ENCODE measurements at places on chromosomes 1 and 21. TPM values are rescaled to one million over a fixed set of nuclear protein-coding genes. Genes with fewer than 3 reads are reported as not detected.
A peak's percentile ranks its signal among the peaks of the same experiment; 100 is the strongest.

Gene CDCP2
- total RNA-seq = not detected

DNA sequence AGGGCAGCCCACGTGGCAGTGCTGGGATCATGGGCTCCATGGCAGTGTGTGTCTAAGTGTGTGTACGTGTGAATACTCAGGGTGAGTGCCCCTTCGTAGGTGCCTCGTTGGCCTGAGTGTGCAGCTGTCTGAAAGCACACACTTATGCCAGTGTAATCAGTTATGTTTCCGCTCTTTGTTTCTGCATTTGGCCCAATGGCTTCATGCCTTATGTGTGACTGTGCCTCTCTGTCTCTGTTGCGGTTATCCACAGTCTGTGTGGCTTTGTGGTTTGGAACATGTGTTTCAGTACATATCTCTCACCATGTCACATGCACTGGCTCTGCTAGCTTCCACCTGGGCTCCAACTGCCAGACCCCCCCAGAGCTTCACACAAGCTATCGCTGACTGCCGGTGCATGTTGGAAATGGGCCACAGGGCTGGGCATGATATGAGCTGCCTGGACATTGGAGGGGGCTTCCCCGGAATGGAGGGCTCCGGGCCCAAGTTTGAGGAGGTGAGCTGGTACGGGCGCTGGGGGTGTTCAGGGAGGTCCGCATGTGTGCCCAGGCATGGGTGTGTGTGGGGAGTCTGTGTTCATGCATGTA is 70.3 kb upstream of the TINAGL1 start:
- H3K36me3 ChIP-seq = no peaks in the 10 kb centered on the region
- H3K27me3 ChIP-seq = peaks cover 16% of the 10 kb centered on the region
- no peak for DNase-seq
- H3K4me3 ChIP-seq = no peak overlapping the region
- no peak overlapping the region for H3K27ac ChIP-seq

DNA sequence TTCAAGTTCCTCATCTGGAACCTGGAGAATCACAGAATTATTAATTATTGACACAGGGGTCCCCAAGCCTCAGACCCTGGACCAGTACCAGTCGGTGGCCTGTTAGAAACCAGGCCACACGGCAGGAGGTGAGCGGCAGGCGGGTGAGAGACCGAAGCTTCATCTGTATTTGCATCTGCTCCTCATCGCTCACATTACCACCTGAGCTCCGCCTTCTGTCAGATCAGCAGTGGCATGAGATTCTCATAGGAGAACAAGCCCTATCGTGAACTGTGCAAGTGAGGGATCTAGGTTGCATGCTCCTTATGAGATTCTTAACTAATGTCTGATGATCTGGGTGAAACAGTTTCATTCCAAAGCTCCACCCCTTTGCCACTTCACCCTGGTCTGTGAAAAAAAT is 125.9 kb downstream of the C1orf21 start:
- H3K27me3 ChIP-seq = no peaks in the 10 kb centered on the region
- peaks cover 27% of the 10 kb centered on the region for H3K4me1 ChIP-seq
- H3K27ac ChIP-seq = no peak overlapping the region

Gene CD1E
- total RNA-seq = 2.6 TPM

DNA sequence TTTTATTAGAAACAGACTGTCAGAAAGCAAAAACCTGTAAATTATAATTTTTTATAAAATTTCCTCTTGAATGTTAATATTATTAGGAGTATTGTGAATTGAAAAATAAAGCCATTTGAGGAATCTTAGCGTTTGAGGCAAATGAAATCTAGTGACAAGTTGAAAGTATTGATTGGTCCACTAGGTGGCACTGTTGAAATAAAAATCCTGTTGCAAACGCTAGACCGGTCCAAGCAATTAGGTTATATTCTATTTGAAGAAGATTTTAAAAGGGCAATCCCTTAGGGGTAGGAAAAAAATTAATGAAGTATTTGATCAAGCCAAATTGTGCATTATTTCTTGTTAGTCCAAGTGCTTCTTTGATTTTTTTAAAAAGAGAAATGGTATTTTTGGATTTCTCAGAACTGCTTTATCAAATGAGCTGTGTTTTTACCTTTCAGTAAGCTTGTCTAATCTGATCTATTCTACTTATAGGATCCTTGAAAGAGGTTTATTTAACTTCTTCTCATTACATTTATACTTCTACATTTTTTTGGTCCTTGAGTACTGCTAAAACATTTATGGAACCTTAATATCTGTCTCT is 57.7 kb downstream of the ATG4C start:
- no peak overlapping the region for H3K4me3 ChIP-seq
- DNase-seq = no peak
- peaks cover 11% of the 10 kb centered on the region for H3K36me3 ChIP-seq
- H3K27ac ChIP-seq = no peak overlapping the region
- H3K4me1 ChIP-seq = no peaks in the 10 kb centered on the region
- H3K27me3 ChIP-seq = no peaks in the 10 kb centered on the region

Gene MARK1
- total RNA-seq = 2.4 TPM

Gene HSD3B1
- not detected for total RNA-seq

DNA sequence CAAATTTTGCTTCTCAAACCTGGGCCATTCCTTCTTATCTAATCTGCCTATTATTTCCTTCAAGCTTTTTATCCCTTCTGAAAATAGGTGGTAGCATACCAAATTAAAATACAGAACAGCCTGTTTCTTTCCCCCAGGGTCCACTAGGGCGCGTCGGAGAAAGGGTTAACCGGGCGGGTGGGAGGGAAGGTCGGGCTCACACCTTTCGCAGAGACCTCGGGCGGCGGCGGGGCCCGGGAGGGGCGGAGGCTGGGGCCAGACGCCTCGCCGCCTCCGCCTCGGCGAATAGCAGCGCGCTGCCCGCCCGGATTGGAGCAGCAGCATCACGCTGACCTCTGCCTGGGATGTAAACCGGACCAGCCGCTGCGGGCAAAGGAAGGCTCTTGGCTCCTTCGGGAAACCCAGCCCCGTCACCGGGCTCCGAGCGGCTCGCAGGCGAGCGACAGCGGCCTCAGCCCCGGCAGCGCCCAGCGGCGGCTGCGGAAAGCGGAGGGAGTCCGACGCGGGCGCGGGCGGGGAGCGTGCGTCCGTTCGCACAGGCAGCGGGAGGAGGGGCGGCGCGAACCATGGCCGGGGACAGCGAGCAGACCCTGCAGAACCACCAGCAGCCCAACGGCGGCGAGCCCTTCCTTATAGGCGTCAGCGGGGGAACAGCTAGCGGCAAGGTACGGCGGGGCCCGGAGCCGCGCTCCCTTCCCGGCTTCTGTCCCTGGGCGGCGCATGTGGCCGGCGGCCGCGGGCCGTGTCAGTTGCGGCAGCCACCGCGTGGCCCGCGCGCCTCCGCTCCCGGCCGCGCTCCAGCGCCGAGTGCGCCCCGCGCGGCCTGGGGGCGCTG is at the start of gene UCK2:
Gene UCK2 (plus strand): TSS at position 347 of the 835 bp plus-strand sequence. CDS start 220 bp downstream, at position 567.
- no peaks in the 10 kb centered on the region for H3K36me3 ChIP-seq
- no peaks in the 10 kb centered on the region for H3K27me3 ChIP-seq
- peaks cover 19% of the 10 kb centered on the region for H3K4me1 ChIP-seq
- peak; percentile 81 for DNase-seq
- H3K27ac ChIP-seq = peak within 1 kb of the TSS; percentile 84

Gene GALE
- 49.8 TPM for total RNA-seq

Gene RGS13
- 5.0 TPM for total RNA-seq

DNA sequence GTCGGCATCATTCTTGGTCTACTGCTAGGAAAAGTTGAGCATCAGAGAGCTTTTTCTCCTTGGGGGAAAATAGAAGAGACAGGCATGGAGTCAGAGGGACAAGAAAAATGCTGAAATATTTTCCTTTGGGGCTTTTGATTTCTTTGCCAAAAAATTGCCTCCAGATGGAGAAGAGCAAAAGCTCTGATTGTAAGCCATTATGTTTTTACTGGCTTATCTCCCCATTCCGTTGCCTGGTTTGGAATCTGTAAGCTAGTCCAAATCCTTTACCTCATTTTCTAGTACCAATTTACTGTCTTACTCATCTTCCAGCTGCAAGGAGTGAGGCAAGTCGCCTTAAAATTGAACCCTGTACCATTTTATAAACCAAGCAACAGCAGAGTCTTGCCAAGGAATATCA is 23.3 kb upstream of the NBL1 start:
- peaks cover 31% of the 10 kb centered on the region for H3K36me3 ChIP-seq
- no peaks in the 10 kb centered on the region for H3K27me3 ChIP-seq
- H3K4me3 ChIP-seq = no peak overlapping the region

GRCh38 chr1:31413405-31414001 is 490 bp downstream of the SERINC2 start:
- H3K27ac ChIP-seq = peak overlapping the region; percentile 75
- H3K36me3 ChIP-seq = no peaks in the 10 kb centered on the region
- H3K27me3 ChIP-seq = peaks cover 25% of the 10 kb centered on the region
- H3K4me1 ChIP-seq = peaks cover 7% of the 10 kb centered on the region
- peak; percentile 89 for DNase-seq

Gene SMCP
- total RNA-seq = not detected

All from lower lobe of right lung (tissue), 2 donors.